ENCODE measurements at places on chromosomes 4 and X.

- no peak for DNase-seq
These were observed 381 bp downstream of the PHEX start for GRCh38 chrX:22032506-22032905.

DNA sequence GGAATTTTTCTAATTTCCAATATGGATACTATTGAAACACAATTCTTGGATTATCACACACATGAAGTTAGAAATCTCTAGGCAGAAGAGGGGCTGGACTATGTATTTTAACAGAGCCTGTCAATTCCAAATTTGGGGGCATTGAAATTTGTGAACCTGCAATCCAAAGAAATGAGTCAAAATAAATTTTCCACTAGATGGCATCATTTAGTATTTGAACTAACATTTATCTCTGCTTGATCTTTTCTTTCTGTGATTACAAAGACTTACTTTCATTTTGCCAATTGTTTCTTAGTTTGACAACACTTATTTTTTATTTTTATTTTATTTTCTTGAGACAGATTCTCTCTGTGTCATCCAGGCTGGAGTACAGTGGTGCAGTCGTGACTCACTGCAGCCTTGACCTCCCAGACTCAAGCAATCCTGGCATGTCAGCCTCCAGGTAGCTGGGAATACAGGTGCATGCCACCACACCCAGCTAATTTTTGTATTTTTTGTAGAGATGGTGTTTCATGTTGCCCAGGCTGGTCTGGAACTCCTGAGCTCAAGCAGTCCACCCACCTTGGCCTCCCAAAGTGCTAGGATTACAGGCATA lies 2.7 kb upstream of the PYURF start:
- DNase-seq = peak; percentile 49

- DNase-seq = no peak
These were observed 170.3 kb downstream of the TENM3 start for GRCh38 chr4:182413550-182413949.

DNA sequence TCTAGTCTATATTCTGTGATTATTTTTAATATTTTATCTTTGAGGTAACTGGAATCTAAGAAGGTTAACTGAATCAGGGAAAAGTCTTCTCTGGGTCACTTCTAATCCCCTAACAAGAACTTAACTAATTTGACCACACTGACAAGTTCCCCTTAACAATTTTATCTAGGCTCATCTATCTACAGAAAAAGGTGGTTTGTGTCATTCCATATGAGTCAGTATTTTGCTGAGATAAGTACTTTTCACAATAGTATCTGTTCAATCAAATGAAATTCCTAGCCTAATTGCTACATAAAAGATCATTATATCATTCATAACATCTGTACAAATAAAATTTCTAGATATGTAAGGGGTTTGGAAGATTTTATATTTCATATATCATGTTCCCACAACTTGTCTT lies 45.6 kb downstream of the COL25A1 start:
- DNase-seq = no peak

- no peak for DNase-seq
These were observed 140.5 kb downstream of the PTTG2 start for GRCh38 chr4:38100474-38101255.

- no peak for DNase-seq
These were observed 300.2 kb downstream of the PCDH7 start for GRCh38 chr4:31020363-31020762.

DNA sequence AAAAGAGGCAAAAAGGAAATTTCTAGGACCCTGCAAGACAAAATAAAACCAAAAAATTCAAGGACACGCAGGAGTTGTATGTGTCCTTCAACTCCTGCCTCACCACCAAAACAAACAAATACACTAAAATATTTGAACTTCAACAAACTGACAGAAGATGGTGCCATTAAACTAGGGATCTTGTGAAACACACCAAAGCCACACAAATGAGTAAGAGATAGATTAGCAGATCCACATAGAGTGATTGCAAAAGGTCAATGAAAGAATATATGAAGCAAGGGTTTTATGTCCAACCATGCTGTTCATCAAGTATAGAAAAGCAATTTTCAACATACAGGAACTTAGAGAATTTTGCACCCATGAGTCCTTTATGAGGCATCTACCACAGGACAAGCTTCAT lies 40.1 kb upstream of the SCML1 start:
- no peak for DNase-seq

- no peak for DNase-seq
These were observed 76.5 kb downstream of the COL4A5 start for GRCh38 chrX:108516184-108516583.

GRCh38 chrX:8728932-8729535 lies 2.9 kb downstream of the ANOS1 start:
- DNase-seq = no peak

Measured in suppressor macrophage treated with lipopolysaccharide for 1 hour (primary cell).